ENCODE measurements at places on chromosomes 5 and 9. TPM values are rescaled to one million over a fixed set of nuclear protein-coding genes. Genes with fewer than 3 reads are reported as not detected.

GRCh38 chr5:80187421-80188090 is 68.3 kb downstream of the SERINC5 start:
- no peak for DNase-seq

DNA sequence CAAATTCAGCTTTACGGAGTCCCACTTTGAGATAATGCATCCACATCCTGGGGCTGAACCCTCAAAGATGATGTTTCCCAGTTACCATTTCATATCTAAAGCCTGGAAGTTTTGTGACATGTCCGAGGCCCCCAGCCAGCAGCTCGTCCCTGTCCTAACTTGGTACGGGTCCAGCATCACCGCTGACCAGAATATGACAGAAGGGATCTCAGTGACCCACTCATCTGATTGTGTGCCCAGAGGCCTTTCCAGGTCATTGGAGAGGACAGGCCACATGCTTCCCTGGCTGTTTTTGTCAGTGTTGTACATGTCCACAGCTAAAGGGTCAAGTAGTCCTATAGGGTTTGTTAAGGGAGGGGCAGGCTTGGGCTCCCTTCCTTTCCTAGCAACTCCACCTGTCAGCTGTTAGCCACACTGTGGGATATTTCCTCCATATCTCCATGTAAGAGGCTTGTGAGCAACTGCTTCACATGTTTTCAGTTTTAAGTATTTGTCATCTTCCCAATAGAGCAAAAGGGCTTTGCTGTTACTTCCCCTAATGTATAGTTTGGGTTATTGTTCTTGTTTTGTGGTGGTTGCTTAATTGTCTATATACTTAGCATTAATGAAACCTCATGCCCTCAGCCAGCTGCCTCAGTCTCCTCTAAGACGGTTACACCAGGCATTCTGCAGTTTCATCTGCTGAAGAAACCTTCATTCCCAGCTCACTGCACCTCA is 33.4 kb downstream of the SECISBP2 start:
- no peak for DNase-seq

GRCh38 chr5:99030906-99031440 is 102.2 kb upstream of the CHD1 start:
- no peak for DNase-seq

FOXB2 gene
- total RNA-seq: not detected

- DNase-seq: no peak
Measured at GRCh38 chr5:169114466-169115065, 186.4 kb downstream of the SLIT3 start.

GRCh38 chr5:142122121-142122520 is 13.5 kb downstream of the NDFIP1 start:
- no peak for DNase-seq

GABRB2 gene
- not detected for total RNA-seq

GRCh38 chr5:157819502-157820115 is 39.3 kb downstream of the CLINT1 start:
- DNase-seq: no peak

DNA sequence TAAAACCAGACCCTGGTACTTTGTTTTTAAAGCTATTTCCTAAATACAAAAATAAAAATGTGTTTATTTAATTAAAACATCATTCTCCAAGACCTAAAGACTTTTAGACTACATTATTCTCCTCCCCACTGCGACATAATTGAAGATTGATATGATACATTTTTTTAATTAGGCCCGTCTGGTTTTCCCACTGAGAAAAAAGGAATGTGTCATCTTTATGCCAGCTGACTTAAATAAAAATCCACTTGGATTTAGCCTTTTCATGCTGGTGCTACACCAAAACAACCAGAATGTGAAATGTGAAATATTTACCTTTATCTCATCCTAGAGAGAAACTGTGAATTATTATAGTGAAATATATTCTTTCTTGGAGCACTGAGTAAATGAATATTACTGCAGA is 155.5 kb upstream of the PPP1R2B start:
- DNase-seq: no peak

GRCh38 chr5:153598099-153598498 is 107.6 kb downstream of the GRIA1 start:
- DNase-seq: no peak

TXNDC8 gene
- not detected for total RNA-seq

EIF4E1B gene
- total RNA-seq: not detected
